ENCODE measurements at places on chromosomes 5 and 9.

DNA sequence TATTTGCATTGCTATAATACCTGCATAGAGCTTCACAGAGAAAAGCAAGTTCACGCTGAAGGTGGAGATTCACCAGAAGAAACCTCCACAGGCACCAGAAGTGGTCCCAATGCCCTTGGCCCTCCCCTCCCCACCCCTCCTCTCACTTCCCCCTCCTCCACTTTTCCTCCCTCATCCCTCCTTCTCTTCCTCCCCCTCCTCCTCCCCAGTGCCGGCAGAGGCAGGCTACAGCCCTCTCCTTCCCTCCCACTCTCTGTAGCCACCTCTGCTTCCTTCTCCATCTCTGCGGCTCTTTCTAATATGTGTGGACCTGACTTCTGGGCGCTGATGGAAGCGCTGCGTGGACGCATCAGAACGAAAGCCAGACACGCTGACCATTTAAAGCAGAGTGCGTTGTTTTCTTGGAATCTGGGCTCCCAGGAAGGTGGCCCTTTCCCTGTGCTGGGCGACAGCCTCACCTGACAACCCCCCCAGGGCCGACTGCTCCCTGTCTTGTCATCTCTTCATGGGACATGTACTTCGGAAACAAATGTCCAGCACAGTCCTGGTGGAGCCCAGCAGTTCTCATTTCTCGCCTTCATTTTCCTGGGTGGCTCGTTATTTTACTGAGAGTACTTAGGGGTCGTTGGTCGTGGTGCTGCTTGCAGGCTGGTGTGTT is 29.5 kb downstream of the NDUFS6 start:
- DNase-seq, result no peak

DNA sequence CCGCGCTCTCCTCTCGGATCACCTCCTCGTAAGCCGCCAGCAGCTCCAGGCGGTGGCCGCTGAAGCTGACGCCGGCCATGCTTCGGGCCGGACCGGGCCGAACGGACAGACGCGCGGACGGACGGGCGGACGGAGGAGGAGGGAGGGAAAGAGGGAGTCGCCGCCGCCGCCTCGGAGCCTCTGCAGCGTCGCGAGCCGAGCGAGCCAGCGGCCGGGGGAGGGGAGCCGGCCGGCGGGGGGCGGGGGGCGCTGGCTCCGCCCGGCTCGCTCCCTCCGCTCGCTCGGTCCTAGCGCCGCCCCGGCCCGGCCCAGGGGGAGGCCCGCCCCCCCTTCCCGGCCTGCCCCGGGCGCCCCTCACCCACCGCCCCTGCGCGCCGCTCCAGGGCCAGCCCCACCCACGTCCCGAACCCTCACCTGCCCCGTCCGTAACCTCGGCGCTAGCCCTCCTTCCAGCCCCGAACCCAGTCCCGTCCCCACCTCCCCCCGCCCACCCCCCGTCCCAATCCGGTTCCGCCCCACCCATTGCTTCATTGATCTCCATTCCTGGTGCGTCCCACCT is at the start of gene DBN1:
DBN1 (minus strand) TSS at position 192 of the 559 bp plus-strand sequence; CDS start at position 79, 113 bp downstream.
- DNase-seq, result no peak

DNA sequence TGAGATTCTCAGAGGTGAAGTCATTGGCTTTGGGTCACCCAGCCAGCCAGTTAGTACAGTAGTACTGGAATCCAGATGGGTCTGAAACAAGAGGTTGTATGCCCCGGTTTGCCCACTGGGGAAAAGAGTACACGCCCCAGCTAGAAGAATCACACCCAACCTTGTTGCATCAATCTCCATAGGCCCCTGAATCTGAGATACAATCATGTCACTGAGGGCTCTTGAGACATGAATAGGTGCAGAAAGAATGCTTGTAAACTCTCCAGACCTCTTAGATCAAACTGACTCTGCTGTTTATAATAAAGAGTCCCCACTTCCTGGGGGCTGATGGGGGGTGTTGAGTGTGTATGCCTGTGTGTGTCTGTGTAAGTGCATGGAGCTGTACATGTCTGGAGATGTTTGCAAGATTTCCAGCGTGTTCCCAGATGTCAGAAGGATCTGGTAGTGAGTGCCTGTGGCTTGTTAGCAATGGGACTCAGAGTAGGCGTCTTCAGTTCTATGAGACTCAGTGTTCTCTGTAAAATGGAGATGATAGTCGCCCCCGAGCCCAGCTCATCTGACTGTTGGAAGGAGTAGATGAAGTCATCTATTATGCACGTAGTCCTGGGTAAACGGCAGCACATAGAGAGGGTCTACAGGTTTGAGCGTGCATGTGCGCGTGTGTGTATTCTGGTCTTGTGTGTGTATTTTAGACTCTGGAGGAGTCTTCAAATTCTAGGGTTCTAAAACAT is 48.2 kb downstream of the COL27A1 start:
- no peak for DNase-seq

- DNase-seq, result no peak
These were observed 68.1 kb downstream of the SLC46A2 start for GRCh38 chr9:112822618-112823017.

- DNase-seq, result no peak
These were observed 468.5 kb downstream of the CDH9 start for GRCh38 chr5:26569929-26570258.

- no peak for DNase-seq
These were observed 21.1 kb downstream of the GFPT2 start for GRCh38 chr5:180332051-180332517.

GRCh38 chr9:38090170-38090569 is 21.1 kb upstream of the SHB start:
- no peak for DNase-seq

- no peak for DNase-seq
These were observed 3.6 kb upstream of the IL17B start for GRCh38 chr5:149382517-149383220.

DNA sequence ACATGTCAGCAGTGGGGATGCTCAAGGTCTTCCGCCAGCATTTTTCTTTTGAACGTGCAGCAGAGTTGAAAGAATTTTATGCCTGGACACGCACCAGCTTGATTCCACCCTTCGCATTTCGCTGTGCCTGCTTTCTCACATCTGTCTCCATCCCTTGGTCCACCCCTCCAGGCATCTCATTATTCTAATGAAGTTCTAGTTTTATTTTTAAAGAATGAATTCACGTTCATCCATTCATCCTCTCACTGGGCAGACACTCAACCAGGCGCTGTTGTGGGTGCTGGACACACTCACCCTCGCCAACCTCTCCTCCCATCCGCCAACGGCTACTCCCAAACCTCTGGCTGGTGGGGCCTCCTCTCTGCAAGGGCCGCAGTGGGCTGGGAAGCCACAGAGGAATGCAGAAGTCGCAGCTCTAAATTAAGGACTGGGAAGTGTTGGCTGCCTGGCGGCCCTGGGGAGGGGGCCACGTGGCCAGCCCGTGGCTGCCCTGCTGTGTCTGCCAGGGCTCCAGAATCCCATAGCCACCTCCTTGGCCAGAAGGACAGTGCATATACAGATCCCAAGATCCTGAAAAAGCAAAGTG is 6.7 kb downstream of the SUSD3 start:
- no peak for DNase-seq

DNA sequence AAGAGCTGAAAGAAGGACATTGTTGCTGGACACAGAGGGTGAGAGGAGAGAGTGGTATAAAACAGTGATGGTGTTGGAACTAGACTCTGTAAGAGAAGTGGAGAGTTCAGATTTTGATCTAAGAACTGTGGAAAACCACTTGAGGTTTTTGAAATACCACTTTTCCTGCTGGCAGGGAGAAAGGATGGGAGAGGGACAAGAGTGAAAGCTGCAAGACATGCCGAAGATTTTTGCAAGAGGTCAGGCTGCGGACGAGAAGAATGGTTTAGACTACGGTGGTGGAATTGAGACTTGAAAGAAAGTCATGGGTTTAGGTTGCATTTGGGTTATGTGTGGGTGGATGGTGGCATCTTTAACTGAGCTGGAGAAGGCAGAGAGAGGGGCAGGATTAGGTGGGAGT is 202.2 kb upstream of the RPS23 start:
- DNase-seq, result no peak
